ENCODE measurements at places on chromosomes 3 and 15.

- DNase-seq: no peak
Measured at GRCh38 chr3:160588023-160588422, 22.7 kb upstream of the KPNA4 start.

DNA sequence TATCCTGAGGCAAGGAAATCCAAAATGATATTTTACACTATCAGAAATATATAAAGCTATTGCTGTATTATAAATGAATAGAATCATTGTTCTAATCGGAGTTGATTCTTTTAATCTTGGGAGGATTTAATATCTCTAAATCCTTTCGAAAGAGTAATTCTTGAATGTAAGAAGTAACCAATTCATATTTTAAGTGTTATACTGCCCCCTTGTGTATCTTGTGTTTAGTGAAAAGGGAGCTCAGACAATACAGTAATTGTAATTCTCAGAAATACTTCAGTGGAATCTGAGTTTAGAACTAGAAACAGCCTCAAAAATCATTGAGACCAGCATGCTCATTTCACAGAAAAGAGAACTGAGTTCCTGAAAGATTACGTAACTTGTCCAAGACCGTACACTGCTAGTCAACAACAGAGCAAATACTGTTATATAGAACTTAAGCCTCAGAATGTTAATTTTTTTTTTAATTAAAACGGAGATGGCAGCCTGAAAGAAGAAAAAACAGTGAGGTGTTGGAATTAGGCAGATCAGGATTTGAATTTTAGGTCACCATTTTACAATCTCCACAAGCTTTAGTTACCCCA is 42.9 kb downstream of the PLCH1 start:
- DNase-seq: peak; percentile 33

- DNase-seq: no peak
Measured at GRCh38 chr3:57048052-57048671, 12.3 kb upstream of the SPATA12 start.

DNA sequence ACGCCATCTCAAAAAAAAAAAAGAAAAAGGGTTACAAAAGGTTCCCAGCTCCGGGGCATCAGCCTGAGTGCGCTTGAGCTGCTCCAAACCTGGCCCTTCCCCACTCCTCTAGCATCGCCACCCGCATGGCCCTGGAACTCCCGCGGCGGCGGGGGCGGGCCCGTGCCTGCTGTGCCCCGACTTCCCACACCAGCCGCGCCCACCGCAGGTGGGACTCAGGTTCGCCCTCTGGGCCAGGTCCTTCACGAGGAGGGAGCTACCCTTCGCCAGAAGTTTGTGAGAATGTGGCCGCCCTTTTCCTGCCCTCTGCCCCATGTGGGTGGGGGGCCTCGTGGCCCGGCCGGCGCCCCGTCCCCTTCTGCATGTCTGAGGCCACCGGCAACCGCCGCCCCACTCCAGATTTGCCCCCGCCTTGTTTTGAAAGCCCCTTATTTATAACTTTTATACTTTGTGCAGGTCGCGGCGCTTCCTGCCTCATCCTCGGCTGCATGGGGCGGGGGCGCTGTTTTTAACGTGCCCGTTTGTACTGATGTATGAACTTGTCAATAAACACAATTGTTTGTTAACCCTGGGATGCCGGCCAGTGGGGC is 507 bp upstream of the JMJD7 start:
- no peak for DNase-seq

- no peak for DNase-seq
Measured at GRCh38 chr3:104066658-104067057, 1300.1 kb upstream of the ALCAM start.

- DNase-seq: no peak
Measured at GRCh38 chr3:116020495-116020894, 397.2 kb downstream of the GAP43 start.

DNA sequence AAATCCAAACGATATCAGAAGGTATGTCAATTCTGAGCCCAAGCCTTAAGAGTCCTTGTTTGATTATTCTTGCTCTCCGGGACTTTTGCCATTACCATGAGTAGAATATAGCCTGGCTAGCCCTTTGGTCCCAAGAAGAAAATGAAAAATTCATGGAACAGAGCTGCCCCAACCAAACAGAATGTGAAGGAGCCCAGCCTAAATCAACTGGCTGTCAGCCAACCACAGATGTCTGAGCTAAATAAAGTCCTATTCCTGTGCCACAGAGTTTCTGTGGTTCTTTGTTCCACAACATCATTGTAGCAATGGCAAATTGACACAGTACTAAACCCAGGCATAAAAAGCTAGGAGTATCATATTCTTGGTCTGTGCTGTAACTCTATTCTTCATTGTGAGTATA is 185.2 kb downstream of the CPNE4 start:
- DNase-seq: no peak

- no peak for DNase-seq
Measured at GRCh38 chr3:31220431-31220830, 312.3 kb upstream of the STT3B start.

DNA sequence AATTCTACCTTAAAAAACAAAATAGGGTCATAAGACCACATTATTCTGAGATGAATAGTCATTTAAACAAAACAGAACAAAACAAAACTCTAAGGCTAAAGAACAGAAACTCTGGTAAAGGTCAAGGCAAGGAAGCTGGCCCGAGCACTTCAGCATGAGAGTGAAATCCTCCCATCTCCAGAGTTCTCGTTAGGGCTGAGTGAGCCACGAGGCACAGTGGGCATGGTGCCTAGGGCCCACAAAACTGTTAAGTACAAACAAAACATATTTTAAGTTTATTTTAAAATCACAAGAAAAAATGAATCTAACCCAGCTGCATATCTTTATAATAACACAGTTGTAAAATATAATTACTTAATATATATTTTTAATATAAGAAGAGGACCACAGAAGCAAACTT is 417.8 kb upstream of the GBE1 start:
- DNase-seq: no peak

DNA sequence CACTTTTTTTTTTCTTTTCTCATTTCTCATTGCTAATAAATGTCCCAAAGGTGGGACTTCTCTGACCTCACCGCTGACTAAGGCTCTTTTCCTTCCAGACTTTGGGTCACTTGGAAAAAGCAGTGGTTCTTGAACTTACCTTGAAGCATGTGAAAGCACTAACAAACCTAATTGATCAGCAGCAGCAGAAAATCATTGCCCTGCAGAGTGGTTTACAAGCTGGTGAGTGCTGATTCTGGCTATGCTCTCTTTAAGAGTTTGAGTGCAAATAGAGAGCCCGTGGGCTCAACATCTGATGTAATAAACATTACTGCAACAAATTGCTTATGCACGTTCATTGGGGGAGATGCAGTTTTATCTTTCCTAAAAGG is 2.0 kb downstream of the BHLHE40 start:
- DNase-seq: no peak

DNA sequence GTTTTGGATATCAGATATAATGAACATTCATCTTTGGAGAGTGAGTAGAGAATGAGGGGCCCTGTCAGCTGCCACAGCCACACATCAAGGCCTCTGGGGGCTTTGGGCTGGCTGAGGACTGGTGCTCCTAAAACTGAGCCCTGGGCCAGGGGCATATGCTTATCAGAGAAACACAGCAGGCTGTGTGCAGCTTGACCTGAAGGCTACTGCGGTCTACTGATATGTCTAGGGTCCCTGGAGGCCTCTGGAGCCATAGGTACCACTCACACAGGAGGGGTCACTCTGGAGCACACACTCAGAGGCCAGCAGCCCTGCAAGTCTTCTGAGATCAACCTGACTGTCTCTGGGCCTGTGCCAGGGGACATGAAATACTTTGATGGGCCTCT is 7.6 kb downstream of the TF start:
- no peak for DNase-seq

- no peak for DNase-seq
Measured at GRCh38 chr15:80404761-80405553, 775 bp downstream of the ARNT2 start.

DNA sequence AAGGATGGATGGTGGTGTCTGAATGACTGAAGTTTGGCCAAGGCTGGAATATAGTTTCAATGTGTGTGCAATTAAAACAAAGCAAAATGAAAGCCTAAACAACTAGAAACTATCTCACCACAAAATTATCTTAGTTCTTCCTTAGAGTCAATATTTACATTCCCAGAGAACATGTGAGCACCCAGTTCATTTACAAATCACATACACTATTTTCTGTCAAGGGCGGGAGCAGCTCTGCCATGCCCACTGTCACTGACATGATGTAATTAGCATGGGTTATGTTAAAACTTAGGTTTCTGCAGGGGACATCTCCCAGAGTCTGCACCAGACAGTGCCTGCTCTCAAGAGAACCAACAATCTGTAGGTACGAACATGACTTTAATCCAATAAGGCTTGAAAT is 65.0 kb downstream of the PDZRN3 start:
- DNase-seq: no peak

DNA sequence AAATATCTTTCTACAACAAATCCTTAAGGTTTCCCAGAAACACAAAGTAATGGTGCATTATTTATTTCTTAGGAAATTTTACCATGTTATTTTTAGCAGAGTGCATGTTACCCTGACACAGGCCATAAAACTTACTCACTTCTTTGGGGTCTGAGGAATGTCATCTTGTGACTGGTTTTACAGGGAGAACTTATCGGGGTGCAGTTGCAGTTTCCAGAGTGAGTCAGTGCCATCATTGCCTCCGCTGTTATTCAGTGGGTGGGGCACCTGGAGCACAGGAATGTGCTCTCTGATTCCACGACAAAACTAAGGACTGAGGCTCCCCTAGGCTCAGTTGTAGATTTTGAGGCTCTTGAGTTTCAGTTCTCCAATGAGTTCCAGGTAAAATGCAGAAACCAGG is 11.1 kb upstream of the GREM1 start:
- no peak for DNase-seq

DNA sequence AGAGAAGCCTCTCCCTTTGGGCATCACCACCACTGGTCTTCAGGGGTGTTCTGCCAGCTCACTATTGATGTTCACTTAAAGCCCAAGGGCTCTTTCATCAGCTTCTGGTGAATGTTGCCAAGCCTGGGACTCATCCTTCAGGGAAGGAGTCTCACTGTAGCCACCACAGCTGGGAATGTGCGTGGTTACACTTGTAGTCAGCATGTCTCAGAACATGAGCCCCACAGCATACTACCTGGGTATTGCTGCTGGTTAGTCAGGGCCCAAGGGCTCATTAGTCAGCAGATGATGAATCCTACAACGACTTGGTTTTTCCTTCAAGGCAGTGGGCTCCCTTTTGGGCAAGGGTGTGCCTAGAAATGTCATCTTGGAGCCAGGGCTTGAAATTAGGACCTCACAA is 412.9 kb downstream of the VGLL3 start:
- DNase-seq: no peak

GRCh38 chr15:40958146-40958545 is 4.9 kb downstream of the CHAC1 start:
- no peak for DNase-seq

DNA sequence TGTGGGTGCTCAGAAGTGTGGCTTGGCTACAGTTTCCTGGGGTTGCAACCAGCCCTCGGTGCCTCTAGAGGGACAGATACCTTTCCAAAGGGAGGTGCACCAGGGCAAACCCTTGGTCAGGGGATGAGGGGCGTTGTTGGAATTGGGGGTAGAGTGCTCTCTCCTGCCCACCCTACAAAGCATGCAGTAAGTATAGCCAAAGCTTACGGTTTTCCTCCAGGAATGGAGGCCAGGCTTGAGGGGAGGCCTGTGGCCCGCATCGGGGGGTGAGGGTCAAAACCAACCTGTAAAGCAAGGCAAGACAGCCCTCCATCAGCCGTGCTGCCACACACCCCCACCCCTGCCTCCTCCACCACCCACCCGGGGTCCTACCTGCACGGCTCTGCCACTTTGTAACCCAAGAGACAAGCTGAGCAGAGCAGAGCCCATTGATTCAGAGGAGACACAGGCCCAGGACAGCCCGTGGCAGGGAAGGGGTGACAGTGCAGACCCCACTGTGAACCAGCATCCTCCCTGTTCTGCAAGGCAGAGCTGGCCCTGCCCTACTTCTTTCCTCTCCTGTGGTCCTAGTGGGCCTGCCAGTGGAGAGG is 41.5 kb downstream of the TLE3 start:
- DNase-seq: no peak

- DNase-seq: no peak
Measured at GRCh38 chr3:2420919-2421318, 322.3 kb downstream of the CNTN4 start.

GRCh38 chr3:184812662-184813042 is 686 bp downstream of the VPS8 start:
- DNase-seq: no peak

DNA sequence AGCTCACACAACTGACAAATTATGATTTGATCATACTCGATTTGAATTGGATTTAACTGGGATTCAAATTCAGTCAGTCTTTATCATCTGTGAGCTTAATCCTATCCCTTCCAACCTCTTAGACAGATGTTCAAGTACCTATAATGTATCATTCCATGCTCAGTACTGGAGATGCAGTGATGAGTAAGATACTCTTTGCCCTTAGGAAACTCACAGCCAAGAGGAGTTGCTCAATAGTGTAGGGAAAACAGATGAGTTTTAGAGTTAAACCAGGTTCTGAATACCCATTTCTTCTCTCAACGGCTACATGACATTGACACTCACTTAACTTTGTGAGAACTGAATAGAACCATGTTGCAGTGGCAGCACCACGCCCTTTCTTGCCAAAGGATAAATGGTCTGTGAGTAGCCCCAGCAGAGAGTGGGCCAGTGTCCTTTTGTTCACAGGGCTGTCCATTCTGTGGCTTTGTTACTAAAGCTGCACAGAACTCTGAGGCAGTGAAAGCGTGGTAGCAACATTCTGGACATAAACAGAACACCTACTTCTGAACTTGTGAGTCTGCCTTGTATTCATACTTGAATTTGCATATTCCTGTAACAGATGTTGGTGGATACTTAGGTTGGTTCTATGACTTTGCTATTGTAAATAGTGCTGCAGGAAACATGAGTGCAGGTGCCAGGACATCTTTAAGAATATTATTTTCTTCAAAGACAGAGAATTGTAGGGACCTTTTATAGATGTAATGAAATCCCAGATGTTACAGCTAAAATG is 91.6 kb downstream of the RASA2 start:
- no peak for DNase-seq

DNA sequence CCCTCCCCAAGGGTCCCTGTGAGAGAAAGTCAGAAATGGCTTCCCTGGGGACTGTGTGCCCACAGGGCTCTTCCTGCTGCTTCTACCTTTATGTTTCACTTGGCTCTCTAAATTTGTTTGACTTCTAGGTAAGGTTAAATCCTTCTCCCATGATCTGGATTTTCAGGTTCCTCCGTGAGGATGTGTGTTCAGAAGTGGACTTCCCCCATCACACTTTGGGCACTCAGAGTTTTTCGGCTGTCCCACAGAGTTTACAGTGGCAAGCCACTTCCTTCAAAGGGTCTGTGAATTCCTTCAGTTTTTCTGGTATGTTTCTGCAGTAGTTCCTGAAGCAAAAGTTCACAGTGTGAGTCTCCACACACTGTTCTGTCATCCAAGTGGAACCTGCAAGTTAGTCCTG is 30.9 kb upstream of the RARB start:
- no peak for DNase-seq

- no peak for DNase-seq
Measured at GRCh38 chr15:36925049-36925448, 175.3 kb downstream of the MEIS2 start.

All from GF-D8 (cell line).